ENCODE measurements at places on chromosomes 7 and 10.
A peak's percentile ranks its signal among the peaks of the same experiment; 100 is the strongest.

GRCh38 chr7:12287901-12288300, 76.8 kb downstream of the TMEM106B start:
- no peak for DNase-seq

- no peak for DNase-seq
These were observed 19.8 kb upstream of the KDM7A start for GRCh38 chr7:140196361-140197217.

- no peak for DNase-seq
These were observed 21.8 kb upstream of the LRRC4 start for GRCh38 chr7:128053023-128053422.

- DNase-seq: no peak
These were observed 147.5 kb downstream of the RTKN2 start for GRCh38 chr10:62121187-62121530.

GRCh38 chr7:130493275-130493873, 1.5 kb downstream of the MEST start:
- DNase-seq: peak; percentile 18

- DNase-seq: no peak
These were observed 659.5 kb upstream of the NRG3 start for GRCh38 chr10:81215498-81215897.

- DNase-seq: no peak
These were observed 84.7 kb downstream of the TMEM178B start for GRCh38 chr7:141158561-141158960.

DNA sequence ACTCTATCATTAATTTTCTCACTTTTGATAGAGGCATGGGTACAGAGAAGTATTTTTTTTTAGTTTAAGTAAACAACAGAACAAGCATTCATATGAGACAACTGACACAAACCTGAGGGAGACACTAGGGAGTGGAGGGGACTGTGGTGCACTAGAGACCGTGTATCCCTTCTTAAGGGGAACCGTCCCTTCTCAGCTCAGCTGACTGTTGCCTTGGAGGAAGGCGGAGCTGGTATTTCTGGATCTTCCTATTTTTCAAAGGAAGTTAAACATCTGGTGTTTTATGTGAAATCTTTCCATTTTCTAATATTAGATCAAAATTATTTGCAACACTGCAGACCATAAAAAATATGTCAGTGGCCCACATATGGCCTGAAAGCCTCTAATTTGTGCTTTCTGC, 113.6 kb upstream of the MACROH2A2 start:
- no peak for DNase-seq

GRCh38 chr7:154644366-154644765, 358.6 kb downstream of the PAXIP1 start:
- DNase-seq: no peak

- DNase-seq: no peak
These were observed 19.5 kb downstream of the DNAH11 start for GRCh38 chr7:21562385-21562784.

DNA sequence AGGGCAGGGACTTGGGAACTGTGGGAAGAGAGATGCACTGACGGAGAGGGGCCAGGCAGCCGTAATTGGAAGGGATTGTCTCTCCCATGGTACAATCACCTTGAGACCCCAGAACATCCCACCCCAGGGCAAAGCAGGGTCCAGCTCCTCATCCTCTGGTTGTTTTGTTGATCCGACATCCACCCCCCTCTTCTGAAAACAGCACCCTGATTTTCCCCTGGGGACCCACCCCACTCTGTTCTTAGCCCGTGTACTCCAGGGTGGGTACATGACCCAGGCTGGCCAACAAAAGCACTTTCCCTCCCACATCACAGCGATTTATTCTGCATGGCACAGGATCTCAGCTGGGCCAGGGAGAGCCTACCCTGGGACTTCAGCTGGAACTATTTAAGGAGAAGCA, 14.1 kb downstream of the PDZD7 start:
- no peak for DNase-seq

- DNase-seq: no peak
These were observed 27.3 kb downstream of the HERC4 start for GRCh38 chr10:68047554-68048327.

GRCh38 chr7:92588561-92588960, 1.6 kb downstream of the FAM133B start:
- DNase-seq: no peak

- no peak for DNase-seq
These were observed 7.1 kb downstream of the TBX20 start for GRCh38 chr7:35246819-35247218.
